Stimulated activated CD8-positive, alpha-beta memory T cell treated with anti-CD3 and anti-CD28 coated beads, Interleukin-4, amount 100 ng/mL, for 4 hours (primary cell): ENCODE measurements at places on chromosomes 13 and 19.

DNA sequence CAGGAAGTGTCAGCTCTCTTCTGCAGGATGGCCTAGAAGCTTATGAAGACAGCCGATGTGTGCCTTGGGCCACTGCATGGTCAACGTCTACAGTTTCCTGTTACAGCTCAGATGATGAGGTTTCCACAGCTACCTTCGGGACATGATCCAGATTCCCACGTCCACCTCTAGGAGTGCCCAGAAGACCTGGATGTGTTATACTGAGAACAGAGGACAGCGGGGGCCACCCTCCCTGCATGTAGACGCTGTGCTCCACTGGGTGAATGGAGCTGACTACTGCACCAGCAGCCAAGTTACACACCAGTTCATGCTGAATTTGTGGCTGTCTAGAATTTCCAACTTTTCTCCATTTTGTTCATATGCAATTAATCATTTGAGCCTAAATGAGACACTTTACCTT lies 78.5 kb upstream of the MTIF3 start:
- DNase-seq: no peak

- DNase-seq: peak; percentile 18
Observed at GRCh38 chr19:12994701-12995595, at the start of gene NFIX. NFIX (plus strand) TSS chr19:12995475; CDS start chr19:12995838, 363 bp downstream.

- DNase-seq: no peak
Observed at GRCh38 chr19:51480590-51480989, 2.3 kb downstream of the CEACAM18 start.

GRCh38 chr13:99501848-99502301 lies 603 bp downstream of the TM9SF2 start:
- DNase-seq: no peak

DNA sequence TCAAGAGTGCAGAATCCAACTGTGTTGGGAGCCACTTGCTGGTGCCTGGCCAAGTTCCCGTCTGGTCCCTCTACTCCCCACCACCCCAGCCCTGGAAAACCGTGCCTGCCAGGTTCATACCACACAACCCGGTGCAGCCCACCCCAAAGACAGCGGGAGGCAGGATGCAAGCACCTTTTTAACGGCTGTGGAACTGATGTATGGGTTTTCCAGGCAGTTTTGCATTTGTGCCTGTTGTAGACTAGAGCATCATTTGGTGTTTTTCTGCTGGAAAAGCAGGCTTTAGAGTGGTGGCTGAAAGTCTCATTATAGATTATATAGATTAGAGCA lies 13.5 kb downstream of the TFDP1 start:
- DNase-seq: no peak

GRCh38 chr13:99311748-99312492 lies 4.7 kb upstream of the GPR183 start:
- DNase-seq: no peak

DNA sequence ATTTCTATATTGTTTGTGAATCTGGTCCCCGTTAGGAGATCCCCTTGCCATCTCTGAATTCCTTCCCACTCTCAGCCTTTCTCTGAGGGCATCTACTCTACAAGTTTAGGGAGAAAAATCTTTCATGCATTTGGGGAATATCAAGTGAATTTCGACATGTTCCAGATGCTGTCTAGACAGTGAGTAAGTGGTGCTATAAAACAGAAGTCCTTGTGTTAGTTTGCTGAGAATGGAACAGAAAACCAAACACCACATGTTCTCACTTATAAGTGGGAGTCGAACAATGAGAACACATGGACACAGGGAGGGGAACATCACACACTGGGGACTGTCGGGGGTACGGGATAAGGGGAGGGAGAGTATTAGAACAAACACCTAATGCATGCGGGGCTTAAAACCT lies 5.1 kb downstream of the OR7A10 start:
- DNase-seq: no peak

GRCh38 chr13:40402931-40403431 lies 263.5 kb downstream of the FOXO1 start:
- no peak for DNase-seq

- no peak for DNase-seq
Observed at GRCh38 chr13:45374917-45375316, 33.9 kb upstream of the TPT1 start.

GRCh38 chr19:10612499-10613119 lies 12.7 kb upstream of the SLC44A2 start:
- DNase-seq: no peak

DNA sequence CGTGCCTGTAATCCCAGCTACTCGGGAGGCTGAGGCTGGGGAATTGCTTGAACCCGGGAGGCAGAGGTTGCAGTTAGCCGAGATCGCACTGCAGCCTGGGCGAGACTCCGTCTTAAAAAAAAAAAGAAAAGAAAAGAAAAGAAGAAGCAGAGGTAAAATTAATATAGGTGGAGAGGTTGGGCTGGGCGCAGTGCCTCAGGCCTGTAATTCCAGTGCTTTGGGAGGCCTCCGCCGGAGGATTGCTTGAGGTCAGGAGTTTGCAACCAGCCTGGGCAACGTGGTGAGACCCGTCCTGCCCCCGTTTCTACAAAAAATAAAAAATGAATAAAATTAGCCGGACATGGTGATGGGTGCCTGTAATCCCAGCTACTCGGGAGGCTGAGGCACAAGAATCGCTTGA lies 912 bp upstream of the TUBA3C start:
- DNase-seq: no peak

GRCh38 chr13:31073859-31074718 lies 87.6 kb downstream of the HSPH1 start:
- DNase-seq: no peak

GRCh38 chr13:113639616-113640262 lies 18.3 kb downstream of the ATP4B start:
- DNase-seq: no peak

- DNase-seq: peak; percentile 60
Observed at GRCh38 chr19:543910-544608, at the start of gene GZMM. GZMM (plus strand) TSS chr19:544053; CDS start chr19:544072, 19 bp downstream.

DNA sequence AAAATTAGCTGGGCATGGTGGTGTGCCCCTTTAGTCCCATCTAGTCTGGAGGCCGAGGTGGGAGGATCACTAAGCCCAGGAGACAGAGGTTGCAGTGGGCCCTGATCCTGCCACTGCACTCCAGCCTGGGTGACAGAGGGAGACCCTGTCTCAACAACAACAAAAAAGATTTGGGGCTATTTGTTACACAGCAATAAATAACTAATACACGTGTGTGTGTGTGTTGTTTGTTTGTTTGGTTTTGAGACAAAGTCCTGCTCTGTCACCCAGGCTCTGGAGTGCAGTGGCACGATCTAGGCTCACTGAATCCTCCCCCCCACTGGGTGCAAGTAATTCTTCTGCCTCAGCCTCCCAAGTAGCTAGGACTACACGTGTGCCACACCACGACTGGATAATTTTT lies 32.9 kb upstream of the FEM1A start:
- no peak for DNase-seq

DNA sequence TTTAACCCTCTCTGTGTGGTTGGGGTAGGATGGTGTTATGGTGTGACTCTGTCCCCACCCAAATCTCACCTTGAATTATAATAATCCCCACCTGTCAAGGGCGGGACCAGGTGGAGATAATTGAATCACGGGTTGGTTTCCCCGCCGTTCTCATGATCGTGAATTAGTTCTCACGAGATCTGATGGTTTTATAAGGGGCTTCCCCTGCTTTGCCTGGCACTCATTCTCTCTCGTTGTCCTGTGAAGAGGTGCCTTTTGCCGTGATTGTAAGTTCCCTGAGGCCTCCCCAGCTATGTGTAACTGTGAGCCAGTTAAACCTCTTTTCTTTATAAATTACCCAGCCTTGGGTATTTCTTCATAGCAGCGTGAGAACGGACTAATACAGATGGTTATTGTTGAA lies 68.8 kb downstream of the ARHGEF7 start:
- no peak for DNase-seq

DNA sequence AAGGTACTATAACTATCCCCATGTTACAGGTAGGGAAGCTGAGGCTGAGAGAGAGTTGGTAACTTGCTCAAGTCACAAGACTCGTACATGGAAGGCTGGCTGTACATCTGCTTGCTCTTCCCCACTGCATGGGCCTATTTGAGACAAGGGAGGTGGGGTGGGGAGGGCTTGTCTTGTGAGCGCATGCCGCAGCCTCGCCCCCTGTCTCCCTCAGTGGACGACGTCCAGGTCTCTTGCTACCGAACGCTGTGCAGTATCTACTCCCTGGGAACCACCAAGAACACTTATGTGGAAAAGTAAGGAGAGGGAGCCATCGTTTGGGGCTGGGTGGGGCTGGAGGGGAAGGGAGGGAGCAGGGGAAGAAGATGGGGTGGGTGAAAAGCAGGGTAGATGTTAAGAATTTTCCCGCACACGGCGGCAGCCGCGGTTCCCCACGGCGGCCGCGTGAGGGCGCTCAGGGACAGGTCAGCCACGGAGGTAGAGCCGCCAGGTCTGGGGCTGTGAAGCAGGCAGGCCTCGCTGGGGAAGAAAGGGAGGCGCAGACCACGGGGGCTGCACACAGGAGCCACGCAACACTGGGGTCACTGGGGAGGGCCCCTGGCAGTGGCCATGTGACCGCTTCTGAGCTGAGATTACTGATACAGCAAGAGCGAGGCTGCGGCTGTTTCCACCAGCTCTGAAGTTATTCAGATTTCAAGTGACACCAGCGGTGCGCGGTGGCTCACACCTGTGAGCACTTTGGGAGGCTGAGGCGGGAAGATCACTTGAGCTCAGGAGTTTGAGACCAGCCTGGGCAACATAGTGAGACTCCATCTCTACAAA lies 81.5 kb downstream of the RYR1 start:
- DNase-seq: peak; percentile 52

DNA sequence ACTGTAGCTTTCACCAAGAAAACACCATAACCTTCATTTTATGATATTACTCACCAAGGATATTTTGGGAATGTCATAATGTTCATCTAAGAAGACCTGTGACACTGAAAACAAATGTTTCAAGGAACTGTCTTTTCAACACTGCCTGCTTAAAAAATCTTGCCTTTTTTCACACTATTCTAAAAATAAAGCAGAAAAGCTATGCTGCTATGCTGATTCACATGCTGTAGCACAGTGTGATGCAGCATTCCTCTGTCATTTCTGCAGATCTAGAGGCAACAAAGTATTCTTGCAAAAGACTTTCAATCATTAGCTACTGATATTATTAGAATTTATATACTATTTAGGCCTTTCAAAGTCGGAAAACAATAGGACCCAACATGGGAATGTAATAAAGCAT lies 525.7 kb downstream of the UQCRFS1 start:
- DNase-seq: no peak

- no peak for DNase-seq
Observed at GRCh38 chr13:45433381-45433790, 15.2 kb upstream of the SLC25A30 start.

DNA sequence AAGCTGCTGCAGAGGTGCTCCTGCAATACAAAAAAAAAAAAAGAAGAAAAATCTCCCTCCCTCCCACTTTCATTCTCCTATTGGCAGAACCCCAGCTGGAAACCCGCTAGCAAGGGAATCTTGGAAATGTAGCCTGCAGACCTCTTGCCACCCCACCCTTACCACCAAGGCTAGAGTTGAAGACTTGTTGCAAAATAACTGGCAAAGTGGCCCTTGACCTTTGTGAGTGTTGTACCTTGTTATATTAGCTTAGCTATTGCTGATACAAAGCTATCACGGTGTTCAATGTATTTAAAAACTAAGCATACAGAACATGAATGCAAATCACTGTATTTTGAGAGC lies 57.5 kb upstream of the KCTD4 start:
- DNase-seq: no peak

GRCh38 chr13:68417801-68418200 lies 1187.7 kb upstream of the PCDH9 start:
- DNase-seq: no peak

GRCh38 chr13:51843529-51843928 lies 1.4 kb downstream of the TMEM272 start:
- no peak for DNase-seq

DNA sequence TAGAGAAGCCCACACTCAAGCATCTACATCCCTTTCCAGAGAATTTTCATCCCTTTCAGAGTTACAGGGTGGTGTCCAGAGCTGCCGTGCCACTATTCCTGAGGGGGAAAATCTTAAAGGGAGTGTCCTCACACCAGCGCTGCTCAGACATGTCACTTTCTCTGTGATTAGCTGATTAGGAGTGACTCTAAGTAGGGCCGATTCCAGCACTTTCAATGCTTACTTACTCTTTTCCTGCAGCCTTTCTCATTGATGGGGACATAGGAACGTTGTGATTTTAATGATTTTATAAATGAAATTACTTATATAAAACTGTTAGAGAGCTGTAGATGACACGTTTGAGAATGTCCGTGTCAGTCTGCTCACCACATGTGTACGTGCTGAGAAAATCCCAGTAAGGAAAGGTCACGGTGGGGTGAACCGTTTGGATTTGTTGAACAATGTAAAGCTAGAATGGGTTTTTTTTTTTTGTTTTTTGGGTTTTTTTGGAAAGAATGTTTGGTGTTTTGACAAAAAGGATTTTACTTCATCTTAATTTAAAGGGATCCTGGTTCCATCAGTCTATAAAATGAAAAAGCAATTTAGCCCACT lies 56.6 kb upstream of the SPATA13 start:
- no peak for DNase-seq

DNA sequence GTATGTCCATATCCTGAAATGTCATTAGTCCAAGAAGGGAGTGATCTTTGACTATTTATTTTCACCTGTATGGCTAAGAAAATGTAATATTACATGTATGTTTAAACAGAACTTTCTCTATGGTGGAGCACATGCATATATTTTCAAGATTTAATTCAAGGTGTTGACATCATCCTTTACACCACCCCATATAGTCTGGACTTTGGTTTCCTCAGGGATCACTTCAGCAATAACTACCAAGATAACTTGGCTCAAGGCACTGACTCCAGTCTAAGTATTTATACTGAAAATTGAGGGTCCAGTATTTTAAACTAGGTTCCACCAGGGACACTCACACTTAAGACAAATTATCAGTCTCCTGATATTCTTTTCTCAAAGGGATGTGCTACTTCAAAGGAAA lies 660.6 kb downstream of the EFNB2 start:
- no peak for DNase-seq

GRCh38 chr13:28820099-28821051 lies at the start of gene MTUS2:
MTUS2 (plus strand) TSS chr13:28820339.
- no peak for DNase-seq

- no peak for DNase-seq
Observed at GRCh38 chr19:4728871-4729270, 5.2 kb upstream of the DPP9 start.

DNA sequence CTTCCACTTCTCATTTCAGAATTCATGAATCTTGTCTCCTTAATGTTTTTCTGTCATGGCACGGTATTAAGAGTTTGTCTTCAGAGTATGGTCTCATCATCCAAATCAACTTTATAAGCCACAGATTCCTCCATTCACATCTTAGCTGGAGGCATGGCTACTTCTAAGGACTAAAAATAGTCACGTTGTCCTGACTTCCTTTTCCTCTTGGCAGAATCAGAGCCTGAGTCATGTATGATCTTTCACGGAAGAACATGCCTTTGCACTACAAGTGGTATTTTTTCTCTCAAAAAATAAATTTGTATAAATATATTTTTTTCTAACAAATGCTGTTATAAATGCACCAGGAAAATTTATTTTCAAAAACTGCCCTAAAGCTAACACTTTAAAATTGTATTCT lies 71.4 kb downstream of the ALOX5AP start:
- no peak for DNase-seq

GRCh38 chr19:54448774-54449700 lies at the start of gene LENG8:
LENG8 (plus strand) TSS chr19:54449199; CDS start chr19:54451345, 2,146 bp downstream.
- peak; percentile 96 for DNase-seq

- DNase-seq: no peak
Observed at GRCh38 chr19:31377736-31378135, 28.5 kb upstream of the TSHZ3 start.

- no peak for DNase-seq
Observed at GRCh38 chr19:18893587-18894253, 2.2 kb downstream of the CERS1 start.

GRCh38 chr19:32599736-32600157 lies 18.8 kb downstream of the PDCD5 start:
- no peak for DNase-seq
